Sigmoid colon (tissue), 7 donors: ENCODE measurements at places on chromosomes 11 and 22.

- peaks cover 17% of the 10 kb centered on the region for H3K4me1 ChIP-seq
- H3K36me3 ChIP-seq: no peaks in the 10 kb centered on the region
- H3K27ac ChIP-seq: no peak overlapping the region
Observed at GRCh38 chr11:92329646-92330045, 105.0 kb downstream of the FAT3 start.

GRCh38 chr11:84398017-84398626 lies 1112.0 kb upstream of the CCDC90B start:
- no peaks in the 10 kb centered on the region for H3K4me1 ChIP-seq
- H3K36me3 ChIP-seq: no peaks in the 10 kb centered on the region
- H3K27me3 ChIP-seq: no peaks in the 10 kb centered on the region
- H3K4me3 ChIP-seq: no peak overlapping the region
- no peak overlapping the region for H3K27ac ChIP-seq

DNA sequence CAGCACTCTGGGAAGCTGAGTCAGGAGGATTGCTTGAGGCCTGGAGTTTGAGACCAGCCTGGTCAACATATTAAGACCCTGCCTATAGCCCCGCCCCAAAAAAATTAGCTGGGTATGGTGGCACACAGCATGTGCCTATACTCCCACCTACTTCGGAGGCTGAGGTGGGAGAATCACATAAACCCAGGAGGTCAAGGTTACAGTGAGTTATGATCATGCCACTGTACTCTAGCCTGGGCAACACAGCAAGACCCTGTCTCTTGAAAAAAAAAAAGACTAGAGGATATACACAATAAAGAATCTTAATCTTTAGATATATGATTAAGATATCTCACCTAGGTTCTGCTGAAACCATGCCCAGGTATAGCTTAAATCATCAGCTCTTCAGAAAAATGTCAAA lies 136.7 kb downstream of the APOL5 start:
- no peak overlapping the region for H3K4me3 ChIP-seq
- H3K4me1 ChIP-seq: peaks cover 53% of the 10 kb centered on the region
- H3K27me3 ChIP-seq: no peaks in the 10 kb centered on the region
- DNase-seq: no peak

- H3K27me3 ChIP-seq: no peaks in the 10 kb centered on the region
- peaks cover 13% of the 10 kb centered on the region for H3K36me3 ChIP-seq
- no peak for DNase-seq
- no peak overlapping the region for H3K4me3 ChIP-seq
- H3K27ac ChIP-seq: no peak overlapping the region
Observed at GRCh38 chr22:30978304-30978962, 9.4 kb downstream of the TUG1 start.

GRCh38 chr22:22388090-22388489 lies 120.5 kb downstream of the ZNF280B start:
- H3K36me3 ChIP-seq: no peaks in the 10 kb centered on the region
- no peaks in the 10 kb centered on the region for H3K27me3 ChIP-seq
- no peak for DNase-seq
- H3K4me1 ChIP-seq: no peaks in the 10 kb centered on the region

- H3K27me3 ChIP-seq: no peaks in the 10 kb centered on the region
- no peak overlapping the region for H3K4me3 ChIP-seq
- no peaks in the 10 kb centered on the region for H3K36me3 ChIP-seq
Observed at GRCh38 chr11:109123816-109124787, 297.9 kb upstream of the C11orf87 start.

DNA sequence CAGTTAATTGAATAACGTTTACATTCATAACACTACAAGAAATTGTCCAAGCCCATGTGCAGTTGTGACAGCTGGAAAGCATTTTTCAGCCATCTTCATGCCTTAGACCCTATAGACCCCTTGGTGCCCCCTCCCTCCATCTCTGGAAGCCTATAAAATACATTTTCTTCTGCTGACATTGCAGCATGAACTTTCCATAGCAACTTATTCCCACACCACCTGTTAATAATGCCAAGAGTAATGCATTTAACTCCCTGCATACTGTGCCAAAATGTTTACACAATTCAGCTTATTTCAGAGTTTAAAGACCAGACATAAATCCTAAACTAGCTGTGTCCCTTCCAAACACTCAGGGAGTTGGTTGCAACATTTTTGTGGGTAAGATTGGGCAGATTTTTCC lies 143.0 kb upstream of the ARHGAP20 start:
- no peak for DNase-seq
- no peak overlapping the region for H3K4me3 ChIP-seq
- H3K4me1 ChIP-seq: no peaks in the 10 kb centered on the region
- no peak overlapping the region for H3K27ac ChIP-seq
- no peaks in the 10 kb centered on the region for H3K36me3 ChIP-seq

DNA sequence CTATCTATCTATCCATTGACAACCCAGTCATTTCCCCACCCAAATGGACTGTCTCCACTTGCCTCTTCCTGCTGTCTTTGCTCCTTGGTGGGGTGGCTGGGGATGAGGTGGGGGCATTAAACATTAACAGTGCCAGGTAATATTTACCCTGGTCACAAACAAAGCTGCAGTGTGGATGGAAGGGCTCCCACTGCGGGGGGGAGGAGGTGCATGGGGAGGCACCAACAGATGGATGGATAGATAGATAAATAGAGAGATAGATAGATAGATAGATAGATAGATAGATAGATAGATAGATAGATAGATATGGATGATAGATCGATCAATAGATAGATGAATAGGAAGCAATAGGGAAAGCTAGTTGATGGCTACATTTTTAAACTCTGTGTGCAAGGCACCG lies 2.3 kb upstream of the FXYD2 start:
- no peak overlapping the region for H3K27ac ChIP-seq
- no peak overlapping the region for H3K4me3 ChIP-seq
- DNase-seq: no peak
- H3K36me3 ChIP-seq: no peaks in the 10 kb centered on the region

- peak overlapping the region; percentile 97 for H3K27ac ChIP-seq
- H3K4me3 ChIP-seq: no peak overlapping the region
- no peaks in the 10 kb centered on the region for H3K36me3 ChIP-seq
- H3K4me1 ChIP-seq: peaks cover 71% of the 10 kb centered on the region
Observed at GRCh38 chr11:123174196-123175183, 20.6 kb downstream of the CLMP start.

- peak; percentile 58 for DNase-seq
- H3K27ac ChIP-seq: no peak overlapping the region
- H3K36me3 ChIP-seq: no peaks in the 10 kb centered on the region
- H3K4me1 ChIP-seq: no peaks in the 10 kb centered on the region
Observed at GRCh38 chr11:2549491-2549875, 104.7 kb downstream of the KCNQ1 start.
